ENCODE measurements at places on chromosomes 4 and X.

GRCh38 chr4:80219301-80220025 lies 22.2 kb downstream of the PRDM8 start:
- no peak for DNase-seq

DNA sequence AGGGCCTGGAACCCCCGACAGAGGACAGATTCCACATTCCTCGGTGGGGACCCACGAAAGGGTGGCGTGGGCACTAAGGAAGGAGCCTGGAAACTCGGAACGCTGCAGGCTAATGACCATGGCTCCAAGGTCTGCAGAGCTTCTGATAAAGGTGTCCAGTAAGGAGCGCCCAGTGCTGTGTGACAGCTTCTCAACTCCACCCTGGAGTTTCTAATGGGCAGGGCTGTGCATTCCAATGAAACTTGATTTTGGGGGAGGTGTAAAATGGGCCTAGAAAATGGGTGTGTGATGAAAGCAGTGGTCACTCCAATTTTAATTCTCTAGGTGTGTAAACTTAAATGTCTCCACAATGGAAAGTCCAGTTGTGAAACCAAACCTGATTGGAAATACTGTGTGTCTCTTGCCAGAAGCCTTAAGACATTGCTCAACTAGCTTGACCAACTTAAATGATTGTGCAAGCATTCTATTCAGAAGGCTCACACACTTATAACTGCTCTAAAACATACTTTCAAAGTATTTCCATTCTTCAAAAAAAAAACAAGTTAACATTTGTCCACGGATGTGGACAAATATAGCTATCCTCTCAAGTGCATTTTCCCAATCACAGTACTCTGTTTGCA lies 52.1 kb downstream of the XAGE2 start:
- peak; percentile 52 for DNase-seq

DNA sequence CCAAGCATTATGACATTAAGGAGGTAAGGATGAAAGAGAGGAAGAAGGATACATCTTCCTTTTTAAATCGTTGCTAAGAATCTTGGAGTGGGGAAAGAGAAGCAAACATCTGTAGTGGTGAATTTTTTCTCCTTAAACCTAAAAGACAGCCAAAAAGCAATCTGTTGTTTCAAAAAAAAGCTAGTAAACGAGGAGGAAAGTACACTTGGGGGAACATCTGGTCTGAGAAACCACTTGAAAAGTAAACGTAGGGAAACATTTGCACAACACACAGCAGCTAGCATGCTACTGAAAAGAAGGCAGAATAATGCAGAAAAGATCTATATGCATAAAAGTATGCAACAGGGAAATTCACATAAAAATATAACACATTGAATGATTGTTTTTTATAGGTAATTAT lies 1485.6 kb downstream of the PCDH19 start:
- no peak for DNase-seq

GRCh38 chrX:12955882-12956703 lies 18.8 kb upstream of the TMSB4X start:
- DNase-seq = no peak

DNA sequence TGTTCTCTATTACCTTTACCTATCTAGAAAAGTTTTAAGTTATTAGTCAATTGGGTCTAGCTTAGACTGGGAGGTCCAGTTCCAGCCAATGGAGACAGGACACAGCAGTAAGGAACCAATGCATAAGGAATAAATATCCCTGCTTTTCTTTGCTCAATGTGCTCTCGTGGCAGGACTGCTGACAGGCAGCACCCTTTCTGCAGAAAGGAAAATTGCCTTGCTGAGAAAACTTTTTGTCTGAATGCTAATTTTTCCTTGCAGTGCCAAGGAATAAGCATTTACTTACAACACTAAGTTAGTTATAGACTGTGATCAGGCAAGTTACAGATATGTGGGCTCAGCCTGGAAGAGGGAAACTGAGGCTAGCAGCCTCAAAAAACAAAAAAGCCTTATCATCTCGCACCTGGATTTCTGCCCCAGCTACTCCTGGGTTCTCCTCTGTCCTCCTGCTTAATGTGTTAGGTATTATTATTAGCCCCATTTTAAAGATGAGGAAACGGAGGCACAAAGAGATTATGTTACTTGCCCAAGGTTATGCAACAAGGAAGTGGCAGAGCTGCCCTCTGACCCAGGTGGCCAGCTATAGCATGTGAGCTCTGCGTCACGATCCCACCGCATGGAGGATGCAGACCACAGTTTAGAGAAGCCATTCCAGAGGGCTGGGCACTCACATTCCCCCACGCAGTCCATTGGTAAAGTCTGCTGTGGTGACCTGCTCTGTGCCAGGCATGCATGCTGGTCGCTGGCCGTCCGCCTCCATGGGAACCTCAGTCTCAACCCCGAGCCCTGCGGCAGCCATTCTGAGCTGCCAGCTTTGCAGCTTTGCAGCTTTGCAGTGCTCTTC lies 40.5 kb upstream of the C4orf50 start:
- DNase-seq = no peak

- no peak for DNase-seq
These were observed 16.8 kb downstream of the AIMP1 start for GRCh38 chr4:106333186-106333585.

DNA sequence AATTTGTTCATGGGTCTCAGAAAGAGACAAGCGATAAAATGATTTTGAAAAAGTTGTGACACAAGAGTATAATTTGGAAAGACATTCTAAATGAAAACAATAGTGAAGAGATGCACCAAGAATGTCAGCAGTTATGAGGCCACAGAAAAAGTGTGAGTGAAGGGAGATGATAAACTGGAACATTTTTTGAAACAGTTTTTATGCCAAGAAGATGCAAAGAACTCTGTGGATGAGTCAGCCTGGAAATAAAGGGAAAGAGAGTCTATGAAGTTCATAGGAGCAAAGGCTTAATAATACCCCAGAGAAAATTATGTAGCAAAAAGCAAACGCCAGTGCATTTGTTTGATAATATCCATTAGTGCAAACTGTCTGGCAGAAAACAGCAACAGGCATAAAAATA lies 188.4 kb upstream of the TBC1D9 start:
- peak; percentile 44 for DNase-seq

DNA sequence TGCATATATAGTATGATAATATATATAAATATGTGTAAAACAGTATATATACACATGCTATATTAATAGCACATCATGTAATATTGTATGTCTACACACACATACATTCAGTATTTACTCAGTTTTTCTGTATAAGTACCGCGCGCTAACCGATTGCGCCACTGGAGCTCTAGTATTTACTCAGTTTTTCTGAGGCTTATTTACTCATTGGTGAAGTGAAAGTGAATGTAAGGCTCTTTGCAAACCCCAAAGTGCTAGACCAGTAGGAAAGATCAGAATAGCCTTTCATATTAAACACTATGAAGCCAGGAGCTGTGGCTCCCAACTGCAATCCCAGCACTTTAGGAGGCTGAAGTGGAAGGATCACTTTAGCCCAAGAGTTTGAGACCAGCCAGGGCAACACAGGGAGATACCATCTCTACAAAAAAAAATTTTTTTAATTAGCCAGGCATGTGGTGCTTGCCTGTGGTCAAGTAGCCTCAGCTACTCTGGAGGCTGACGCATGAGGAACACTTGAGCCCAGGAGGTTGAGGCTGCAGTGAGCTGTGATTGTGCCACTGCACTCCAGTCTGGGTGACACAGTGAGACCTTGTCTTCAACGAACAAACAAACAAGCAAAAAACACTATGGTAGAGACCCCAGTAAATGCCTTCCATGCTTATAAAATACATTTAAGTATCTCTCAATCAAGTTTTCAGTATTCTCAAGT lies 125.8 kb downstream of the KIT start:
- DNase-seq = no peak

DNA sequence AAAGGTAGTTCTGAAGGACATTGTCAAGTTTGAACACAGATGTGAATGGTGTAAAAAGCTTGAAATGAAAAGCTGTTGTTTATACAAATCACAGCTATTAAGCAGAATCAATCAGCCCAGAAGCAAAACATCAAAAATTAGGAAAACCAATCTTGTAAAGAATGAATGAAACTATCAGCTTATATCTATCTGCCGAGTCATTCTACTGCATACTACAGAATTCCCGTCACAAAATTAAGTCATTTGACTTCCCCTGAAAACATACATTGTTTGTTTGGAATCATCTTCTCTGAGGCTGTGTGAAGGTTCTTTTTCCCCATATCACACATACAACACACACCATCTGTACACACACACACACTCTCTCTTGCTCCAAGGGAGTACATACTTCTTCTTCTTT lies 80.3 kb downstream of the RFC1 start:
- DNase-seq = no peak

DNA sequence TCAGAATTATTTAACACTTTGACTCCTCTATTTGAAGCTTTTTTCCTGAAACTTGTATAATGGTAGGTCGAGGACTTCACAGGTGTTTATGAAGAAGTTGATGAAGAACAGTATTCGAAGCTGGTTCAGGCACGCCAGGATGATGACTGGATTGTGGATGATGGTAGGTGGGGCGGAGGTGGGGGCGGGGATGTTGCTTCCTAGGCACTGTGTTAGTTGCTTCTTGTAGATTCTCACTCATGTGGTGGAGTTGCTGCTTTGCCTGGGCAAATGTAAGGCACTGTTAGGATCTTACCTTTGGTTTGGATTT lies 9.4 kb downstream of the POLA1 start:
- no peak for DNase-seq

GRCh38 chrX:23434356-23434884 lies 99.8 kb downstream of the PTCHD1 start:
- DNase-seq = peak; percentile 83

DNA sequence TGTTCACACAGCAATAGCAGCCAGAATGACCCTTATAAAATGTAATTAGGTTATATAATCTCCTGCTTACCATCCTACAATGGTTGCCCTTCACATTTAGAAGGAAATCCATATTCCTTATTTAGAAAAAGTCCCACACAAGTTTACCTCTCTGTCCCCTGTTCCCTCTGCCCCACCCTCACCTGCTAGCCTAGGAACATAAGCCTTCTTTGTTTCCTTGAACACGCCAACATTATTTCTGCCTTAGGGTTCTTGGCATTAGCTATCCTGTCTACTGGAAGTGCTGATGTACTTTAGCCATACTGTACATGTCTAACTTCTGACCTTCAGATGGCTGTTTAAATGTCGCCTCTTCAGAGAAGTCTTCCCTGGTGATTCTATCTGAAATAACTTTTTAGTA lies 28.4 kb upstream of the USP53 start:
- DNase-seq = no peak

DNA sequence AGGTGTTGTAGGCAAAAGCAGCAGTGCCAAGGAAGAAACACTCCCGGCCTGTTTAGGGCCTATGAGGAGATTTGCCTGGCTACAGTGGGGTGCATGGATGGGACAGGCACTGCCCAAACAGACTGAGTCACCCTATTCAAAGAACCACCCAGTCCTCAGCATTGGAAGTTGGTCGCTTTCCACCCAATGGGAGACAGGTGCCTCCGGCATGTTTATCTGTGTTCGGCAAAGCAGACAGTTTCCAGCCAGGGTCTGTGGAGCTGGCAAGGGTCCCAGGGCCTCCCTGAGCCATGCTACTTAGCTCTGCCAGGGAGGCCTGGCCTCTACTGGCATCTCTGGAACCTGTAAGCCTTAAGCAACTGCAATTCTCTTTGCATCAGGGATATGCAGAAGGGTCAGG lies 165.1 kb upstream of the ATP6AP2 start:
- DNase-seq = no peak

GRCh38 chrX:45614853-45615252 lies 414.2 kb upstream of the DIPK2B start:
- no peak for DNase-seq

- no peak for DNase-seq
These were observed 4.7 kb upstream of the TCEAL1 start for GRCh38 chrX:103624111-103624510.

DNA sequence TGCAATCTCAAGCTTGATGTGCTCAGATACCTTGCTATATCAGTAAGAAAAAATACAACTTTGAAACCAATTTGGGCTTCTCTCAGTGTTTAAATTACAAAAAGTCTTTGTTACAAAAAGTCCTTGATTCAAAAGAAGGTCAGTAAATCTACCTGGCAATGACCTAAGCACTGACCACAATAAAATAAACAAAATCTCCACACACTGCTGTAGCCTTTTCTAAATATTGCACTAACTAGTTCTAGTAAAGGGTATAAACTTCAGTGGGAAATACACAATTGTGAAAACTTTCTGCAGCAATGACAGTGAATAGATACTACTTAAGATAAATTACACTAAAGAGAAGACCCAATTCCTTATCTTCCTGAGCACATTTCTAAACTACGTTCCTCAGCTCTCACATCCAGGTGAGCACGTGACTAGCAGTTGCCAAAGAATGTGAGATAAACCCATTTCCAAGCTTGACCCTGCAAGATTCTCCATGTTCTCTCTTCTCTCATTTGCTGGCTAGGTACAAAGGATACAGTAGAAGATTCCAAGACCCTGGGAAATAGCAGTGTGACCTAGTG lies 81.4 kb upstream of the GPR34 start:
- DNase-seq = no peak

All from stromal cell of bone marrow (primary cell).